ENCODE measurements at places on chromosomes 1 and 21.

- DNase-seq, result no peak
These were observed 45.3 kb upstream of the MCOLN3 start for GRCh38 chr1:85093644-85094043.

GRCh38 chr1:187794561-187794960 lies 965.8 kb downstream of the PLA2G4A start:
- DNase-seq, result no peak

- no peak for DNase-seq
These were observed 936 bp downstream of the TP73 start for GRCh38 chr1:3653286-3653618.

DNA sequence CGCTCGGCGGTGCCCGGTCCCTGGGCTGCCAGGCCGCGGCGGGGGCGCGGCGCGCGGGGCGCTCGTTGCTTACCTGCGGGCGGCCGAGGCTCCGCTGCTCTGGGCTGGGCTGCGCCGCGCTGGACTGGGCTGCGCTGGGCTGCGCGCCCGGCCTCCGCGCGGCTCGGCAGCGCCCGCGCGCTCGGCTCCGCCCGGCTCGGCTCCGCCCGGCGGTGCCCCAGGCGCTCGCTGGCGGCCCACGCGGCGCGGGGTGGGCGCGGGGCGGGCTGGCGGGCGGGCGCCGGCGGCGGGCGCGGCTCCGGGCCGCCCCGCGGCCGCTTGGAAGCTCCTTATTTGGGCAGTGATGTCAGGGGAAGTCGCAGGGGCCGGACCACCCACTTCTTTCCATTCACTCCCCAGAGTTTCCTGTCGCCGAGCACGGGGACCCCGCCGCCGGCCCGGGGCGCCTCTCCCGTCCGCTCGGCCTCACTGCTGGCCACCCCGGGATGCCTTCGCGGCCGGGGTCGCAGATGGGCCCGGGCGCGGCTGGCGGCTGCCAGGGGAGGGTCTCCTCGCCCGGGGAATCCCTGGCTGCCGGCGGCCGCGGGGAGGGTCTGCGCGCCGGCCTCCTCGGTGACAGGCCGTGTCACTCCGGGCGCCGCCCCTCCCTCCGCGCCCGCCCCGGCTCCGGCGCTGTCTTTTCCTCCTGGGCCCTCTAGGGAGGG lies 177.7 kb upstream of the EDN2 start:
- DNase-seq, result no peak
